ENCODE measurements at places on chromosomes 2 and 18.

- no peak for DNase-seq
Measured at GRCh38 chr18:27749194-27749593, 427.7 kb downstream of the CDH2 start.

GRCh38 chr2:120761911-120762310 is 26.2 kb downstream of the GLI2 start:
- DNase-seq = no peak

- DNase-seq = no peak
Measured at GRCh38 chr2:120658042-120658769, 77.5 kb upstream of the GLI2 start.

DNA sequence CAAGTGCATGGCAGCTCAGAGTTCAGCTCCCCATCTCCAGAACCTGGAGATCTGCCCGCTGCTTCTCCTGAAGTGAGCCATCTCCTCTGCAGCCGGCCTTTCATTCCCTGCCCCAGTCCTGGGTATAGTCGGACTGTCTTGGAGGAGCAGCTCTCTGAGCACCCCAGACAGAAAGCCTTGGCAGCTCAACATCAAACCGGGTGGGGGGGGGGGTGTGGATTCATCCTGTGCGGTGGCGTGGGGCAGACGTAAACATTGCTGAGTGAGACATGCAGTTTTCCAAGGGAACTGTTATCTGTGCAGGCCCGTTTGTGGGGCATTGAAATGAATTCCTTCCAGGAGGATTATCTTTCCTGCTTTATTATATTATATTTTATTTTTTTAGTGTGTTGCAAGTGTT is 125.9 kb upstream of the MYCN start:
- DNase-seq = no peak

DNA sequence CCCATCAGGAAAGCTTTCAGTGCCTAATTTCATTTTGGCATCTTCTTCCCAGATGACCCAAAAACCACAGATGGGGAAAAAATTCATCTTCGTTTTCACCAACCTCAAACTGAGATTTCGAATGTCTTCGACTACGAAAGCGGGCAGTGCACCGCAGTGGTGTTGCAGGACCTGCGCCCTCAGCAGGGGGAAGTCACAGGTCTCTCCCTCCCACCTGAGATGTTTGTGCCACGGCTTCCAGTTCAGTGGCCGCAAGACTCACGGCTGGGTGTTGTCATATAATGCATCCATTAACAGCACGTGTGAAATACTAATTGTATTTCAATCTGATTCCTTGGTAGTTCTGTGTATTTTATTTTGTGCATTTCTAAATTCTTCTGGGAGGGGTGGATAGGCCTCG is 66.2 kb upstream of the SALL3 start:
- DNase-seq = no peak

- no peak for DNase-seq
Measured at GRCh38 chr2:119741868-119742267, 17.9 kb upstream of the PTPN4 start.

DNA sequence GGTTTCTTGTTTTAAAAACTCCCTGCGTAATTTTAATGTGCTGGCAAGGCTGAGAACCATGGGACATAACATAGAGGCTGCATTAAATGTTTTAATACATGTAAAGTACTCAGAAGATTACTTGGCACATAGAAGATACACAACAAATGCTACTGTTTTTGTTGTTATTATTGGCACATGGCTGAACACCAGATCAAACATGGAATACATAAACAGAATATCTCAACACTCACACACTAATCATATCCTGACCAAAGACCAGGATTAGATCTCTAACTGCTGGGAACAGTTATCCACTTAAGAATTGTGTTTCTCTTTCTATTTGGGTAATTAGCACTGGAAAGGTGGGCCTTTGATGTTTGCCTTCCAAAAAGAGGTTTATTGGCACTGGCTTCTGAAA is 69.3 kb downstream of the KCNE4 start:
- DNase-seq = no peak

DNA sequence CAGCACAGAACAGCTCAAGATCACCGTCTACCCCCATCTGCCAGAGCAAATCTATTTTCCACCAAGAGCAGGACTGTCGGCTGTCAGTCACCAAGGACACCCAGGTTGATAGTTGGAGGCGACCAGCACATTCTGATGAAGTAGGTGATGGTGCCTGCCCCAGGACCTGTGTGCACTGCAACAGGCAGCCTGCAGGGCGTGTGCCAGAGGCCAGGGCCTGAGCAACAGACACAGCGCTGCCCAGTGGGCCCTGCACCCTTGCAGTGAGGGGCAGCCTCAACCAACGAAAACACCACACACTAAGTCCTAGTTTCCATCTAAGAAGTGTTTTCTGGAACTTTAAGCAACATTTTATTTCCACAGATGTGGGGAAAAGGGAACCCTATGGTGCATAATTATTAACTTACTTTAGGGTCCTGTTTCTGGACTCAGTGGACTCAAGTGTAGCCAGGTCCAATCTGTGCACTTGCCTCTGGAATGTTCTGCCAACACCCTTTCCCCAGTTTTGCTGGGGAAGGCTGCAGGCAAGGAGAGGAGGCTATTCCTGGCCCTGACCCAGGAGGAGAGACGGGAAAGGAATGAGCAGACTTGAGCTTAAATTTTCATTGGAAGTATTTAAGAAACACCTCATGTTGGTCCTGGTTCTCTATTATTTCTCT is 61.5 kb downstream of the ADNP2 start:
- DNase-seq = no peak
